NCI-H2107 (cell line): ENCODE measurements at places on chromosomes 3 and 15.

DNA sequence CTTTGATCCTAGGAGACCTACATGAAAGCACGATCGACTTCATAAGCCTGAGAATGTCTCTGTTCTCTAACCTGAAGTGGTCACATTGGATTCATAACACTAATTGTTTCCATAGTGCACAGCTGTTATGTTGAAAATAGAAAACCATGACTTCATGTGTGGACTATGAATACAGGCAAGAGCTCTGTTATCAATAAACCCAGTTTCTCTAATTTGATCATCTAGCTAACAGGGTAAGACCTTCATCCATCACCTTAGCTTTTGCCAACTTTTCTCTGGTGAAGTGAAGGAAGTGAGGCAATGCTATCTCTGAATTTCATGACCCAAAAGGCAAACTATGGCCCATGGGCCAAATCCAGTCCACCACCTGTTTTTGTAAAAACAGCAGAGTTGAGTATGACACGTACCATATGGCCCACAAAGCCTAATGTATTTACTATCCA, 27.2 kb downstream of the ABI3BP start:
- no peak for DNase-seq

GRCh38 chr3:141578202-141578973, 91.6 kb downstream of the RASA2 start:
- no peak for DNase-seq

DNA sequence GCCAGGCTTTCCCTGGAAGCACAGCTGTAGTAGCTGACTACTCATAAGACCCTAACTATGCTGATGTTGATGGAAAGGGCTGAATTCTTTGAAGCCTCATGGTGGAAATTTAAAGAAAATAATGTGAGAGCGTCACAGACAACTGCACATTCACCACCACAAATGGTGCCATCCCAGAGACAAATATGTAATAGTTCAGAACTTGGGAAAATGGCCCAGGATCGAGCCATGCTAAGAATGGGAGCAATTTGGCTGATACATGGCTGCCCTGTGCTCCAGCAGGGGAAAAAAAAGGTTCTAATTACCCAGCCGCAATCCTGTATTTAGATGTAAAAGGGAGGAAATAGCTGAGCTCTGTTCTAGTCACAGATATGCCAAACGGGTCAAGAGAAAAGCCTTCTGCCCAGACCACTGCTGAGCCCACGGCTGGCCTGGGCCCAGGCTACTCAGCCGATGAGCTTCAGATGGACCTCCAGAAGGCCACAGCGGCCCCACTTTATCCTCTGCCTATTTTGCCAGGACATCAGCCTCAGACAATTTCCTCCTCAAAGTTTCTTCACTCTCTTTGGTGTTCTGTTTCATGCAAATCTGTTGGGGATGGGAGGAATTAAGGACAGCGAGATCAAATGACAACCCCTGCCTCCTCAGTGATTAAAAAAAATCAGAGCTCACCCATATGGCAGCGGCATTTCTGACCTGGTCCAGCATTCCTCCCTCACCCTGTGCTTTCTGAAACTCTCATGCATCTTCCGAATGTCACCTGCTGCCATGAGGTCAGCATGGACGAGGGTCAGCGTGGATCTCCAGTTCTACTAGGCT, 54.5 kb upstream of the MEX3B start:
- no peak for DNase-seq

GRCh38 chr3:178504128-178504527, 32.1 kb upstream of the KCNMB2 start:
- no peak for DNase-seq

GRCh38 chr3:189587664-189588040, 43.5 kb upstream of the TP63 start:
- DNase-seq, result no peak

DNA sequence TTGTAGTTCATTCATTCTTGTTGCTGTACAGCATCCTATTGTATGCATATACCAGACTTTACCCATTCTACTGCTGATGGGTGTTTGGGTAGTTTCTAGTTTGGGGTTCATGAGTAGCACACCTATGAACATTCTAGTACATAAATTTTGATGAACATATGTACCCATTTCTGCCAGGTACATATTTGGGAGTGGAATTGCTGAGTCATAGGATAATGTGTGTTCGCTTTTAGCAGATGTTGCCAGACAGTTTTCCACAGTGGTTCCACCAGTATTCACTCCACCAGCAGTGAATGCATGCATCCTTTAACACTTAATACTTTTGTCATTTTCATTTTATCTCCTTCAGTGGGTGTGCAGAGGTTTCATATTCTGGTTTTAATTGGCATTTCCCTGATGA, 3.4 kb upstream of the SCN5A start:
- no peak for DNase-seq

DNA sequence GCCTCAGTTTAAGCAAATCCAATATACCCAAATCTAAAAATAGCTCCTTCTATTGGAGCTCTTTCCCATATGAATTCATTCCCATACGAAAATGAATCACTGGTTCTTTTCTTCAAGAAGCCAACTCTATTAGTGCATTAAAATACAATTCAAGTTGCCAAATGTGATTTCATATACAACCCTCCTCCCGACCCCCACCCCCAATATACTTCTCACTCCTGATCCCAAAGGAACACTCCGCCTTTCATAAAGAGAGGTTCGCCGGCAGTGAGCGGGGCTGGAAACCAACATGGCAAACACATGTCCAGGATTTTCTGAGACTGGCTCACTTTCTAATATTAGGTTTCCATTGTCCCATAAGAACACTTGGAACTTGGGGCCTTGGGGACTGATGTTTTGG, 48.5 kb downstream of the MAGEF1 start:
- no peak for DNase-seq

GRCh38 chr3:186519021-186519658, 25.0 kb downstream of the CRYGS start:
- DNase-seq, result no peak

- DNase-seq, result no peak
These were observed 47.5 kb downstream of the NR1I2 start for GRCh38 chr3:119829420-119829819.

DNA sequence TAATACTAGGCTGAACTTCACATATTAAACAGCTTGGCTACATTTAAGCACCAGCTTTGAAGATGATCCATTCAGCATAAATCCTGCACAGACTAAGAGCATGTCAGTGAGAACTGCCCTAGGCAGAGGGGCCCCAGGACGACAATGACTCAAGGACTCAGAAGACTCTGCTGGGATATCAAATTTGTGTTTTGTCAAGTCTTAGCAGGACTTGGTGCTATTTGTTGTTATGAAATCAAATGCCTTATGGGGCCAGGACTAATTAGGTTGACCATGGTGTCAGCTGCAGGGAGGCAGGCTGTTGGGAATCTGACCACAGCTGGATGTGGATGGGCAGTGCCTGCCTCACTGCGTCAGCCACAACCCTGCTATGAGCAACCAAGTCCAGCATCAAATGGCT, 91.8 kb downstream of the RYR3 start:
- no peak for DNase-seq

- DNase-seq, result no peak
These were observed 76.9 kb downstream of the UBP1 start for GRCh38 chr3:33363113-33363800.

DNA sequence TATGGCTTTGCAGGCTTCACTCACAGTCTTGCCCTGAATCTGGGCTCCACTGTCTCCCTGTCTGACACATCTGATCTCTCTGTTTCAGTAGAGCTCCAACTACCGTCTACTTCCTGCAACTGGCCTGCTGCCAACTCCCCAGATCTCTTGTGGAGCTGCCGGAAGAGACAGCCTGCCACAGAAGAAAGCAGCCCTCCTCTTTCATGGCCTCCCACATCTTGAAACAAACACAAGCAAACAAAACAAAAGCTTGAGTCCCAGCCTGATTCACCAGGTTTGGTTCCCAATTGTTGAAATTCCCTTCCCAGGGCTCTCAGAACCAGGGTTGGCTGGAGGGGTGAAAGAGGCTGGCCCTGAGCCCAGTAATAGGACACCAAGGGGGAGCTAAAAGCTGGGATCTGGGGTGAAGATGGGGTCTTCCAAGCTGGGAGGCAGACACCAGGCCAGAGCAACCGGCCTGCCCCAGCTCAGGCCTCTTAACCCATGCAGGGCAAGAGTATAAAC, 55.3 kb upstream of the CA12 start:
- peak; percentile 28 for DNase-seq

- no peak for DNase-seq
These were observed 444 bp upstream of the ABHD14A start for GRCh38 chr3:51974277-51974962.

- DNase-seq, result no peak
These were observed 136.0 kb upstream of the NR2E3 start for GRCh38 chr15:71674354-71674753.

DNA sequence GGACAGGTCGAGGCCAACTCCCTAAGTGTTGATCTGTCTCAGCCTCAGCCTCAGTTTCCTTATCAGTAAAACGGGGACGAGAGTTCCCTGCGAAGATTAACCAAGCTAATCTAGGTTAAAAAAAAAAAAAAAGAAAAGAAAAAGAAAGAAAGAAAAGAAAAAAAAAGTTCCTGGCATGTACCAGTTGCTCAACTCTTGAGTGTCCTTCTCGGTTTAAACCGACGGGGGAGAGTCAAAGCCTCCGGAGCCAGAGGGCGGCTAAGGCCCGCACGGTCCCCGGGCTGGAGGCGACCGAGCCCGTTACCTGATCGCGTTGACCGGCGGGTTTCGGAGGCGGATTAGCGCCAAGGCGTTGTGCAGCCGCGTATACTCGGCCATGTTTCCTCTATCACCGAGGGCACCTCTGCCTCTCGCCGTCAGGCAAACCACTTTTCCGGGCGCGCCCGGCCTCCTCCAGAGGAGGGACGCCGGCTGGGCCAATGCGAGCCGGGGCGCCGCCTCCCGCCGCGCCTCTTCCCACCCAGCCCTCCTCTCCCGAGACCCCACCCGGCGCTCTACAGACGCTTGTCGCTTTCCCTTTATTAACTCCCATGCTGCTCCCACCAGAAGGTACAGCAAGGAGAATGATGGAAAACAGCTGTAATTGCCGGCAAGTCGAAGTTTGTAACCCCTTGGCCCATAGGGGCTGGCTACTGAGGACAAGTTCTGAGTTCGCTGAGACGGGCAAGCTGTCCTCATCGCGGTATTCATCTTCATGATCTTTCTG, at the start of gene EHHADH:
Gene EHHADH, minus strand, starts transcription at position 405 of the 766 bp plus-strand sequence. Its CDS starts 27 bp downstream, at position 378.
- peak; percentile 21 for DNase-seq

- no peak for DNase-seq
These were observed 1.1 kb downstream of the TCTA start for GRCh38 chr3:49413338-49413734.

DNA sequence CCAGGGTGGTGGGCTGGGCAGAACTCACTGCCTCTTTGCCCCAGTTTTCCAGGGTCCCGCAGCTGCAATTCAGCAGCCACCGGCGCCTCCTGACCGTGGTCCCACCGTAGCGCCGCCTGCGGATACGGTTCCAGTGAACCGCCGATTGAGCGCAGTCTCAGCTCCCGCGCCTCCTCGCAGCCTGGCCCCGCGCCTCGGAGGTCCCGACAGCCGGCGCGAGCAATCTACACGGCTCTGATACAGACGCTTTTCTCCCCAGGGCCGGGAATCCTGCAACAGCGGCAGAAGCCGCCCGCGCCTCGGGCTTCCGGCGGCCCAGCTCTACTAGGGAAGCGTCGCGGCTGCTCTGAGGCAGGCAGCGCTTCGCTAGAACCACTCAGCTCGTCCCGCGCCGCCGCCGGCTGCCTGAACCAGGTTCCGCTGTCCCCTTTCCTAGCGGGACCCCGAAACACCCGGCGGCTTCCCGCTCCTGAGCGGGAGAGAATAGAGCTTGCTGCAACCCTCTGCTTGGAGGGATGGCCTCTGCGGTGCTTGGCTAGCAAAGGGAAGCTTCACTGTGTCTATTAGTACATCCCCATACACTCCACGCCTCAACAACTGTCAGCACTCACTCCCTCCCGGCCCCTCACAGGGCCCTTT, 3.1 kb downstream of the FOXL2NB start:
- DNase-seq, result no peak

DNA sequence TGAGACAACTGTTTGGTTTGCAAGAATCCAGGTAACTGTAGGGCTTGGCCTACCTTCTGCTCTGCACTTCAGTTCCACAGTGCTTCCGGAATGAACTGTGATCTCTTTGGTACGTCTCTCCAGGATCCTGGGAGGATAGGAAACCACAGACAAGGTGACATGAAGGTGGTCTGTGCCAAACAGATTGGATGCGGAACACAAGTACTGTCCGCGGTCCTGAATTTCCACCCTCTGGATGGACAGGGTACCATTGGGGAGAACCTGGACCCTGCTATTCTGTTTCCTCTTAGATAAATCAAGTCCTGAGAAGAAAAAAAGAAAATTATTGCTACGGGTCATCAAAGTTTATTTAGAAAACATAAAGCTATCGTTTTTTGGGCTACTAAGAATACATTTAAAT, 17.3 kb downstream of the IGSF10 start:
- DNase-seq, result no peak

GRCh38 chr15:33194237-33194636, 277 bp downstream of the FMN1 start:
- DNase-seq, result no peak

GRCh38 chr3:121786485-121786884, 36.9 kb upstream of the GOLGB1 start:
- DNase-seq, result no peak
